ENCODE measurements at places on chromosomes 2 and 18. TPM values are rescaled to one million over a fixed set of nuclear protein-coding genes. Genes with fewer than 3 reads are reported as not detected.

ZEB2 gene
- 31.3 TPM for total RNA-seq

ANO7 gene
- 0.70 TPM for total RNA-seq

ZNF516 gene
- 17.9 TPM for total RNA-seq

MYO7B gene
- total RNA-seq = not detected

SPR gene
- 22.2 TPM for total RNA-seq

FBXO15 gene
- total RNA-seq = 0.09 TPM

ALK gene
- total RNA-seq = not detected

SLC39A10 gene
- total RNA-seq = 21.6 TPM

KIF1A gene
- under 0.01 TPM for total RNA-seq

KLHL29 gene
- 12.7 TPM for total RNA-seq

CABLES1 gene
- total RNA-seq = 2.1 TPM

FSHR gene
- total RNA-seq = not detected

PREB gene
- 59.7 TPM for total RNA-seq

WDR43 gene
- 26.0 TPM for total RNA-seq

CCDC102B gene
- total RNA-seq = 5.8 TPM

PROKR1 gene
- total RNA-seq = not detected

LDLRAD4 gene
- not detected for total RNA-seq

RGPD3 gene
- total RNA-seq = 0.43 TPM

TIMM21 gene
- total RNA-seq = 25.6 TPM

TBR1 gene
- not detected for total RNA-seq

APCDD1 gene
- 13.3 TPM for total RNA-seq

GTF2A1L gene
- total RNA-seq = 1.2 TPM

SERPINB10 gene
- not detected for total RNA-seq

TNFRSF11A gene
- total RNA-seq = 0.34 TPM

ITPRID2 gene
- total RNA-seq = 42.9 TPM

FAM124B gene
- not detected for total RNA-seq

CD28 gene
- total RNA-seq = not detected

ADNP2 gene
- total RNA-seq = 8.9 TPM

PPP1R1C gene
- not detected for total RNA-seq

CCNT2 gene
- total RNA-seq = 8.3 TPM

CXCR1 gene
- not detected for total RNA-seq

EFHD1 gene
- total RNA-seq = 1.1 TPM

RHBDD1 gene
- 5.3 TPM for total RNA-seq

DYSF gene
- 0.70 TPM for total RNA-seq

COL4A3 gene
- not detected for total RNA-seq

SYT4 gene
- total RNA-seq = not detected

SLC9A4 gene
- not detected for total RNA-seq

ZNF804A gene
- 0.51 TPM for total RNA-seq

SPRED2 gene
- total RNA-seq = 13.4 TPM

NPPC gene
- total RNA-seq = not detected

Measured in pericardium fibroblast (primary cell).